CD8-positive, alpha-beta memory T cell (primary cell): ENCODE measurements at places on chromosomes 3 and 15. TPM values are rescaled to one million over a fixed set of nuclear protein-coding genes. Genes with fewer than 3 reads are reported as not detected.
A peak's percentile ranks its signal among the peaks of the same experiment; 100 is the strongest.

GPR62 gene
- not detected for total RNA-seq

AADACL2 gene
- not detected for total RNA-seq

RAB6B gene
- total RNA-seq, result 0.73 TPM

- DNase-seq, result no peak
Observed at GRCh38 chr3:116563351-116563750, 118.1 kb upstream of the LSAMP start.

DNA sequence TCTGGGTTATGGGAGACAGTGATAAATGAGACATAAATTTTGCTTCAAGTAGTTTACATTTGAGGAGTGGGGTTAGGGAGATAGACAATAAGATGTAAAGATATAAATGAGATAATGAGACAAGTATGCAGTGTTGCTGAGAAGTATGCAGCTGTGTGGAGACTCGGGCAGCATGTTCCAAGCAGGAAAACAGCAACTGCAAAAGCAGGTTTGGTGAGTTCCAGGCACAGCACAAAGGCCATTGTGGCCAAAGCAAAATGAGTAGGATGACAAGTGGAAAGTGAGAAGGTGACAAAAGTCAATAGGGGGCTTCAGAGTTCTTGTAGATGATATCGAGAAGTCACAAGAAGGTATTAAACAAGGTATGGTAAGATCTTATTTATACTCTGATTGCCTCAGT lies 259.1 kb upstream of the PEX5L start:
- DNase-seq, result no peak

CCRL2 gene
- total RNA-seq, result 3.0 TPM

GRCh38 chr3:171644681-171645080 lies 165.6 kb downstream of the PLD1 start:
- no peak for DNase-seq

CYFIP1 gene
- 27.3 TPM for total RNA-seq

PRC1 gene
- total RNA-seq, result 79.9 TPM

SGO1 gene
- total RNA-seq, result 19.4 TPM

DNA sequence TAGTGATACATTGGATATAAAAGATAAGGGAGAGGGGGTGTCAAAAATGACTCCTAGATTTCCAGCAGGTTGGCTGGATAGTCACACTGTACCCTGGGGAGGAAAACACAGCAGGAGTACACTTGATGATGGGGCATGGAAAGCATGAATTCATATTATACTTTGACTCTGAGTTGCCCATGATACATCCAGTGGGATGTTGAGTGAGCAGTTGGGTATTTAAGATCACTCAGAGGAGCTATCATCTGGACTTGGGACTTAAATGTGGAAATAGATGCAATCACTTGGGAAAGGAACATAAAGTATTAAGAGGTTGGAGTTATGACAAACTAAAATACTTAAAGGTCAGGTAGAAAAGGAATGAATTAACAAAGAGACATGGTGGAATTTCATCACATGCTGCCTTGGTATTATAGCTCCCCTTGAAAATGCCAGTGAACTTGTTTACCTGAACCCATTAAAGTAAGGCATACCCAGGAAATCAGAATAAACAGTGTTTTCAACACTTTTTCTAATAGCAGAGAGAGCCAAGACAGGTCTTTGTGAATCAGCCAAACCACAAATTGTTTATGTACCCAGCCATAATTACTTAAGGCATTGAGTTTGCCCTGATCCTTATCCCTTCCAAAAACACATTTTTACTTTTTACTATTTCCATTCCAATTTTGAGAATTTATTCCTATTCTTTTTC lies 49.9 kb upstream of the ABI3BP start:
- DNase-seq, result no peak

DNA sequence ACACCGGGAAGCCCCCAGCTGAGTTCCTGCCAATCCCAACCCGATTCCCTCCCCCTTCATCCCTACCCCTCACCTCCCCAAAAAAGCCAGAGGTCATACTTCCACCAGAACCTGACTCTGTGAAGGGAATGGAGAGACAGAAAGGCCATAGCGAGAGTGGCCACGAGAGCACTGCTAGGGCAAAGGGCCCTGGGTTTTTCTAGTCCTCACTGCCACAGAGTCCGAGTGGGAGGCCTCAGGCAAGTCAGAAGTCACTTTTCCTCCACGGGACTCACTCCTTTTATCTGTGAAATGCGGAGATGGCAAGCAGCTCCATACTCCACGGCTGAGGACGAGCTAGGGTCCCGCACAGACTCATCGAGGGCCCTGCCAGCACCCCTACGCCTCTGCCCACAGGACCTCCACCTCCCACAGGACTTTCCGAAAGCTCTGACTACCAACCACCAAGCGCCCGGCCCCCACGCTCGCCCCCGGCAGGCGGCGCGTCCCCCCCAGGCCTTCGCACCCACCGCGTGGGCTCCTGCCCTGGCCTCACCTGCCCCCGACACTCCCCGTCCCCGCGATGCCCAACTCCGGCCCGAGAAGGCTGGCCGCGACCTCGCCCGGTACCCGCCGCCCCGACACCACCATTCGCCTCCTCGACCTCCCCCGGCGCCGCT lies 792 bp downstream of the ATP13A3 start:
- peak; percentile 50 for DNase-seq

DNA sequence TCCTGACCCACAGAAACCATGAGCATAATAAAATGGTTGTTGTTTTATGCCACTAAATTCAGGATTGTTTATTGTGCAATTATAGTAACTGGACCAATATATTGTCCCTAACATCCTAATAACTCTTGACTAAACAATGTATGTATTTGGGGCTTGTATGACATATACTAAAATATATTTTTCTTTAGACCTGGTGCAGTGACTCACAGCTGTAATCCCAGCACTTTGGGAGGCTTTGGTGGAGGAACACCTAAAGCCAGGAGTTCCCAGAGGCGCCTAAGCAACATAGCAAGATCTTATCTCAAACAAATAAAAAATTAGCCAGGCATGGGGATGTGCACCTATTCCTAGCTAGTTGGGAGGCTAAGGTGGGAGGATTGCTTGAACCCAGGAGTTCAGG lies 180.4 kb downstream of the SUCNR1 start:
- no peak for DNase-seq

NDN gene
- total RNA-seq, result 1.2 TPM

GRCh38 chr3:56491566-56491965 lies 23.3 kb upstream of the ERC2 start:
- DNase-seq, result no peak

IMPG2 gene
- total RNA-seq, result 0.20 TPM

TEX9 gene
- 1.8 TPM for total RNA-seq

GRCh38 chr3:71397726-71398125 lies 185.8 kb downstream of the FOXP1 start:
- DNase-seq, result no peak
